ENCODE measurements at places on chromosomes 3 and 15. TPM values are rescaled to one million over a fixed set of nuclear protein-coding genes. Genes with fewer than 3 reads are reported as not detected.

- peaks cover 4% of the 10 kb centered on the region for H3K4me1 ChIP-seq
- no peaks in the 10 kb centered on the region for H3K36me3 ChIP-seq
- no peak overlapping the region for H3K27ac ChIP-seq
Observed at GRCh38 chr3:126102011-126102410, 18.1 kb upstream of the SLC41A3 start.

The ELP6 gene
- total RNA-seq = 25.1 TPM

- H3K4me3 ChIP-seq = no peak overlapping the region
- no peak for DNase-seq
- no peaks in the 10 kb centered on the region for H3K4me1 ChIP-seq
- no peaks in the 10 kb centered on the region for H3K27me3 ChIP-seq
Observed at GRCh38 chr3:125440559-125440955, 65.4 kb upstream of the ZNF148 start.

DNA sequence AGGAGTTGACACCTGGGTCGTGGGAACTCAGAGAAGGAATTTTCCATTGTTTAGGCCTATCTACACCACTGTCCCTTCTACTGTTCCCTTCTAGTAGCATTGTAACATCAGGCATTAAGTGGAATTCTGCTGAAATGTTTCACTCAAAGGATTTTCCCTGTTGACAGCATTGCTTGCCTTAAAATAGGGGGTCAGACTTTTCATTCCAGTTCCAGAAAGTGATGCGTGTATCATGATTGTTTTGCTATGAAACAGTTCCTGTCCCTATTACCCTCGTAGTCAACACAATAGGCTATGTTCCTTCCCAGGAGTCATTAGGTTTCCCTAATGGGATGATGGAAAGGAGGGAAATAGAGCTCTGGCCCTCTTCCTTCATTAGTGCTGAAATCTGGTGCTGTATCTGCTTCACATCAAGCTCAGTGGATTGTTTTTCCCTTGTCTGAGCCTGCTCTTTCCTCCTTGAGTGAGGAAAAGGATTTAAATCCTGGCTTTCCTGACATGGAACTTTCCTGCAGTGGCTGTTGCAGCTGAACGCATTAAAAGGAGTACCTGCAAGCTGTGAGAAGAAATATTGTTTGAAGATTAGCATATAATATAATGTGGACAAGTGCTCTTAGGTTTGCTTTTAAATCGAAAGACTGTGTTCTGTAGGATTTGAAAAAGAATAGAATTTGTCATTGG, 195.9 kb downstream of the KLHL25 start:
- H3K27me3 ChIP-seq = no peaks in the 10 kb centered on the region
- no peak overlapping the region for H3K27ac ChIP-seq
- DNase-seq = no peak
- H3K4me3 ChIP-seq = no peak overlapping the region

DNA sequence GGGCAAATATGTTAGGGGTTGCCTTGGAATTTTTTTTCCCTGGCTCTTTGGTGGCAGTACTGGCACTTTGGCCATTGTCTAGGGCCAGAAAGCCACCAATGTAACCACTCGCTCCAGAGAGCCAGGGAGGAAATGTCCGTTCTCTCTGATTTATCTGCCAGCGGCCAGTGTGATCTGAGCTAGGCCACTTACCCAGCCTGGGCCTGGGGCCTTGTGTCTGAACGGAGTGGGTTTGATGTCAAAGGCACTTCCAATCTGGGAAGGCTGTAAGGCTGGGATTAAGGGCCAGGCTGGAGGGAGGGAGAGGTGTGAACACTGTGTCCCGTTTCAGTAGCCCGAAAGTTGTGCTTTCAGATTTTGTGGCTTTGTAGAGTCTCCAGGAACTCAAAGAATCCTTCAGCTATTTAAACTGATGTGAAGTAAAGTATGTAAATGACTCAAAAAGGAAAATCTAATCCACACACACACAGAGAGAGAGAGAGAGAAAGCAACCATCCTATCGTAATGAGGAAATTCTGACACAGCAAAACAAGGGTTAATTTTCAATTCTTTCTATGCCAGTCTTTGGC, 271.0 kb downstream of the PDZRN3 start:
- peaks cover 14% of the 10 kb centered on the region for H3K27me3 ChIP-seq
- H3K4me1 ChIP-seq = peaks cover 31% of the 10 kb centered on the region
- no peak for DNase-seq
- H3K36me3 ChIP-seq = no peaks in the 10 kb centered on the region
- peak overlapping the region; percentile 33 for H3K27ac ChIP-seq

DNA sequence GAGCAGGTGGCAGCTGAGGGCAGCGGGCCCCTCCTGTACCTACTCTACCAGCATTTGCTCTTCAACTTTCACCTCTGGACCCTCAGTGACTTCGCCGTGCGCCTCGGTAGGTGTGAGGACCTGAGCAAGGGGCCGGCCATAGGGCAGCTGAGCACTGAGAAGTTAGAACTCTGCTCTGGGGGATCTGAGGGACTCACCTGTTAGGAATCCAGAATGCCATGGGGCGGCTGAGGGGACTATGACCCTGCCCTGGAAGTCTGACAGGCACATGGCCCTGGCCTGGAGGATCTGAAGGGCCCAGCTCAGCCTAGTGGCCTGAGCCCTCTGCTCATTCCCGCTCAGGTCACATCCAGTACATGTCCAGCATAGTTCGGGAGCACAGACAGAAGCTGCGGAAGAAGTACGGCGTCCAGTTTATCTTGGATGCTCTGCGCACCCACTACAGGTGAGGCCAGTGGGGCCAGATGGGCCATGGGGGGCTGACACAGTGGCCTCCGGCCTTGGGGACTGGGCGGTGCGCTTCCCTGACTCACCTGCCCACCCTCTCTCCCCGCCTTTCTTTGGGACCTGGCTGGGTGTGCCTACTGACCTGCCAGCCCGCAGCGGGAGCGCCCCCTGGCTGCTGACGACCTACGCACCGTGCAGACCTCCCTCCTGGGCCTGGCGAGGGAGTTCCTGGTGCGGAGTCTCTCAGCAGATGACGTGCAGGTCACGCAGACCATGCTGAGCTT, 18.8 kb downstream of the NBEAL2 start:
- no peak overlapping the region for H3K4me3 ChIP-seq
- peaks cover 3% of the 10 kb centered on the region for H3K36me3 ChIP-seq
- H3K4me1 ChIP-seq = peaks cover 4% of the 10 kb centered on the region
- H3K27me3 ChIP-seq = no peaks in the 10 kb centered on the region
- no peak for DNase-seq

- DNase-seq = no peak
- peaks cover 4% of the 10 kb centered on the region for H3K36me3 ChIP-seq
- H3K27me3 ChIP-seq = no peaks in the 10 kb centered on the region
- H3K4me1 ChIP-seq = peaks cover 8% of the 10 kb centered on the region
Observed at GRCh38 chr3:112699436-112699978, 58.6 kb upstream of the CCDC80 start.

DNA sequence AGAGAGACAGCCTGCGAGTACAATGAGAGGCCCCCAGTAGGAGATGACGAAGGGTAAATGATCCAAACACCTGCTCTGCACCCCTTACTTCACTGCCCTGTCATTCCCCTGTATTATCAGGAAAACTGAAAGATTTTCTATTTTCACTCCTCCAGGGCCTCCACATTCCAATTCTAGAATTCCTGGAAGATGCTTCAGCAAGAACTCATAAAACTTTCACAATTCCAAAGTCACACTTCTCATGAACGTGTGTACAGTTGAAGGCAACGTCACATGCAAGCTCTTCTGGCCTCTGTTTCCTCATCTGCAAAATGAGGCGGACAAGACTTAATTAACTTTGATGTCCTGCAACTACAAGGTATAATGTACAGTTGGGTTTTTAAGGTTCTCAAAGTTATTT, 62.8 kb upstream of the SPATA12 start:
- no peaks in the 10 kb centered on the region for H3K36me3 ChIP-seq
- H3K4me3 ChIP-seq = no peak overlapping the region
- no peak overlapping the region for H3K27ac ChIP-seq
- H3K27me3 ChIP-seq = peaks cover 4% of the 10 kb centered on the region
- peaks cover 23% of the 10 kb centered on the region for H3K4me1 ChIP-seq

- H3K27me3 ChIP-seq = peaks cover 47% of the 10 kb centered on the region
- no peak overlapping the region for H3K27ac ChIP-seq
- H3K4me1 ChIP-seq = no peaks in the 10 kb centered on the region
- H3K36me3 ChIP-seq = no peaks in the 10 kb centered on the region
Observed at GRCh38 chr3:140748903-140749302, 71.0 kb downstream of the TRIM42 start.

DNA sequence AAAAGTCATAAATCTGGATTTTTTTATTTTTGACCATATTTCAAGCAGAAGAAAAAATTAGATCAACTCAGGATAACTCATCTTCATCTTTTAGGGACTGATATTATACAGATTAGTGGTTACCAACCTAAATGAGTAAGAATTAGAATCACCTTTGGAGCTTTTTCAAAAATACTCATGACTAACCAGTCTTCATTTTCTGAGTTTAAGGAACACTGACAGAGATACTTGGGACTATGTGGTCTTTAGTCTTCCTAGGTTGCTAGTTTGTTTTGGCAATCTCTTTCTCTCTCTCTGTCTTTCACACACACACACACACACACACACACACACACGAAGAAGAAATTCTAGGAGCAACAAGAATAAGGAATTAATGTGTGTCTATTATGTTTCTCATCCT, 50.1 kb downstream of the TMOD3 start:
- no peak overlapping the region for H3K4me3 ChIP-seq
- H3K27ac ChIP-seq = no peak overlapping the region
- H3K4me1 ChIP-seq = peaks cover 27% of the 10 kb centered on the region
- DNase-seq = no peak
- peaks cover 28% of the 10 kb centered on the region for H3K36me3 ChIP-seq
- H3K27me3 ChIP-seq = no peaks in the 10 kb centered on the region

DNA sequence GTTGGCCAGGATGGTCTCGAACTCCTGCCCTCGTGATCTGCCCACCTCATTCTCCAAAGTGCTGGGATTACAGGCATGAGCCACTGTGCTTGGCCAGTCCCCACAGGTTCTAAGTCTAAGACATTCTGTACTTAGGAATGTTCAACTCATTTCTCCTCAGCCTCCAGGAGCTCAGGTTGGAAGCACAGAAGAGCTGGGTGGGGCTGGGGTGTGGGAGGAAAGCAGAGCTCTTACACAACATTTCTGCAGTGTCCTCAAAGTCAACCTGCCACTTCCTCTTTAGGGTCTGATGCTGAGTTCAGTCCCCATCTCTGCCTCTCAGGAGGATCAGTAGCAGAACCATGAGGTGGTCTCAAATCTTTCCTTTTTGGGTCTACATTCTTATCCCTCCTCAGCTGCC, 75.5 kb downstream of the MRPL46 start:
- H3K4me3 ChIP-seq = no peak overlapping the region
- peaks cover 15% of the 10 kb centered on the region for H3K27me3 ChIP-seq
- H3K36me3 ChIP-seq = no peaks in the 10 kb centered on the region
- H3K27ac ChIP-seq = no peak overlapping the region

The RTP1 gene
- not detected for total RNA-seq
